ENCODE measurements at places on chromosomes 12 and 14. TPM values are rescaled to one million over a fixed set of nuclear protein-coding genes. Genes with fewer than 3 reads are reported as not detected.

DRAM1 gene
- 18.4 TPM for total RNA-seq

SLC38A1 gene
- 57.4 TPM for total RNA-seq

CYP46A1 gene
- total RNA-seq: 0.09 TPM

AVPR1A gene
- not detected for total RNA-seq

C3AR1 gene
- total RNA-seq: 0.28 TPM

SPIC gene
- total RNA-seq: not detected

SLC5A8 gene
- total RNA-seq: not detected

POTEG gene
- total RNA-seq: not detected

SMCO3 gene
- 0.56 TPM for total RNA-seq

WDHD1 gene
- total RNA-seq: 13.9 TPM

WSB2 gene
- 105 TPM for total RNA-seq

RERG gene
- not detected for total RNA-seq

PMEL gene
- 0.19 TPM for total RNA-seq

AMDHD1 gene
- total RNA-seq: not detected

TAS2R50 gene
- total RNA-seq: 1.8 TPM

RPL10L gene
- total RNA-seq: not detected

FAIM2 gene
- total RNA-seq: not detected

KCNH3 gene
- under 0.01 TPM for total RNA-seq

PDZRN4 gene
- total RNA-seq: not detected
